AG04450 (cell line): ENCODE measurements at places on chromosomes 12 and 14. TPM values are rescaled to one million over a fixed set of nuclear protein-coding genes. Genes with fewer than 3 reads are reported as not detected.

- no peak for DNase-seq
These were observed 3.1 kb downstream of the SLC25A29 start for GRCh38 chr14:100303179-100303578.

DNA sequence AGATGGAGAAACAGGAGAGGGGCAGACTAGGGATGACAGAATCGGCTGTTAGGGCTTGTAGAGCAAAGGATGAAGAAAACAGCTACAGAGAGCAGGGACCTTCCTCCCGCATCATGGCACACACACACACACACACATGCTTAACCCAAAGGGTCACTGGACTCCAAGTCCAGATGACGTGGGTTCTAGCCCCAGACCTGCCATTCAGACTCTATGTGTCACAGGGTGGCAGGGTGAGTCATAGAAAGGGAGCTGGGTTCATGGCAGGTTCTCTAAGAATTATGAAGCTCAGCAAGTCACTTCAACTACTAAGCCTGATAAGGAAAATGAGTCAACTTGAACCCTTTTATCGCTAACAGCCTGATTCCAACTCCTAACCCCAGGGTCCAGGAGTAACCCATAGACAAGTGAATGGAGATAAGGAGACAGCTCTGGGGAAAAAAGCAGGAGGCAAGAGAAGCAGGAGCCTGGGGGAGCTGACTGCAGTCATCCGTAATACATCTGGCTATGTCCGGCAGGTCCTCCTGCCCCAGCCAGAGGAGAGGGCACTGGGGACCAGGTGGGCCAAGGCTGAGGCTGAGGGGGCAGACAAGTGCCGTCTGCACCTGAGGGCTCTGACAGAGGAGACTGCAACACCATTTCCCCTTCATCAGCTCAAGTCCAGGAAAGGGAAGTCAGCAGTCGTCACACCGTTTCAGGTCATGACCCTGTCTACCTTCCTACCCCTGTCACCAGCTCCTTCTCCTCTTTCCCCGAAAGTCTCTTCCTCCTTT is 3.6 kb upstream of the TNFRSF1A start:
- DNase-seq = peak; percentile 81

- no peak for DNase-seq
These were observed 203.6 kb downstream of the DPF3 start for GRCh38 chr14:72690324-72690723.

GRCh38 chr14:70638416-70638815 is 3.3 kb upstream of the TTC9 start:
- no peak for DNase-seq

- DNase-seq = no peak
These were observed 124.3 kb downstream of the PPHLN1 start for GRCh38 chr12:42450248-42450647.

DNA sequence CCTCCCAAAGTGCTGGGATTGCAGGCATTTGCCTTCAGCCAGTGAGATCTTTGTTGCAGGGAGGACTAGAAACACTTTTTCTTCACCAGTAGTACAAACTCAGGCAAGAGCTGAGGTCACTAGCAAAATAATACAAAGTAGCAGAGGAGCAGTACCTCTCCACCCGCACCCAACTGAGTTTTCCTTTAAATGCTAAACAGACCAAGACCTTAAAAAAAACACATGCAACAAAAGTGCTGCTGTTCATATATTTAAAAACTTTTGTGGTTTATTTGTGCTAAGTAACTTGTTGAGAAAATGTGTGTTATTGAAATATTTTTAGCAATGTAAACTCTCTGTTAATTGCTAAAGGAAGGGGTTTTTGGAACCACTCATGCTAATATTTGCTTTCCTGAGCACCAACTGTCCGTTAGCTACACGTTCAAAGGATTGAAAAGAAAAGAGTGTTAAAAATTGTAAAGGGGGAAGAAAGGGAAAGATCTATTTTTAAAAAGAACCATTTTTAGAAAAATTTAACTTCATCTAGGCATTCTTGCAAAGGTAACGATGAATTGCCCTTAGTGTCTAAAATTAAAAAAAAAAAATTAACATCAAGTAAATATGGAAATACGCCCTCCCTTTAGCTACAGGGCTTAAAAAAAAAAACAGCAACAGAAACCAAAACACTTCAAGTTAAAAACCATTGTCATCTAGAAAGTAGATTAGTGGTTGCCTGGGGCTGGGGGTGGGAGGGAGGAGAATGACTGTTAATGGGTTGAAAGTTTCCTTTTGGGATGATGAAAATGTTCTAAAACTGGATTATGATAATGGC is 114.0 kb upstream of the KRAS start:
- DNase-seq = no peak

DNA sequence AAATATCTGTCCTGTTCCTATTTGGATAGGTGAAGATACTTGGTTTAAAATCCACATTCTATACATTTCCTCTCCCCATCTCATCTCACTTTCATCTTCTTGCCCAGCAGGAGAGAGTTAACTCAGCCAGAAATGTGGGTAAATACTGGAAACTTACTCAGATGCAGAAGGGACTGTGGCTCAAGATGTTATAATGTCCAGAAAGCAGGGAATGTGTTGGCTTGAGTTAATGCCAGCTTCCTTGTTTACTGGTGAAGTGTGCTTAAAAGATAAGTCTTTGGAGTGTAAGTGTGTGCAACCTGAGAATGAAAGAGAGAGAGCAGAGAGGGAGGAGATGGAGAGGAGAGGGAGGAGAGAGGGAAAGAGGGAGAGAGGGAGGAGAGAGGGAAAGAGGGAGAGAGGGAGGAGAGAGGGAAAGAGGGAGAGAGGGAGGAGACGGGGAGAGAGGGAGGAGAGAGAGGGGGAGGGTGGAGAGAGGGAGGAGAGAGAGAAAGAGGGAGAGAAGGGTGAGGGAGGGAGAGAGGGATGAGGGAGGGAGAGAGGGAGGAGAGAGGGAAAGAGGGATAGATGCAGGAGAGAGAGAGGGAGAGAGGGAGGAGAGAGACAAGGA is 22.0 kb upstream of the SNRPF start:
- DNase-seq = no peak

DNA sequence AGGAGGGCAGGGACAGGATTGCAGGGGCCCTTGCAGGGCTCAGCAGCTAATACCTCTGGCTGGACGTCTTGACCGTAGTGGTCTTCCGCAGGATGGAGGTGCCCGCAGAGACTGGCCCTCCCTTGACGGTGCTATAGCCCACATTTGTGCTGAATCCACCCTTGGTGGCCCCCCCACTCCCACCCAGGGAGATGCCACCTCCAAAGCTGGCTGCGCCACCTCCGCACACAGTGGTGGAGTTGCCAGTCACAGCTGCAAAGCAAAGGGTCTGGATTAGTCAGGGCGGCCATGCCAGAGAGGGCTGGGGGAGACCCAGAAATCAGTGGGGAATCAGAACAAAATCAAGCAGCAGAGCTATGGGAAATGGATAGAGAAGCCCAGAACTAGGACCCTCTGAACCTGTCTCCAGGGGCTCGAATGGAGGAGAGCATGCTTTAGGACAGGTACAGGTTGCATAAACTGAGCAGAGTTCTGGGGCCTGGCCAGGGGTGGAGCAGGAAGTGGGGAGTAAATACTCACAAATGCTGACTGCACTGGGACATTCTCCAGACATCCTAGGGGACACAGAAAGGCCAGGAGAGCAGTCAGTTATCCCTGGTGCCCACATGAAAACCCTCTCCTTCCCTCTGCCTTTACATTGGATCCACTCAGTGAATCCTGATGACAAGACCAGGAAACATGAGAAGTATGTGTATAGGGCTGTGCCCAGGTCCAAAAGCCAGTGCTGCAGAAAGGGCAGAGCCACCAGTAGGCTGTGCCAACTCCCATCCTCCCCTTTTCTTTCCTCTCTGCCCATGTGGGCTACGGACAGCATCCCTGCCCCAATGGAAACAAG is 8.1 kb upstream of the KRT4 start:
- DNase-seq = no peak

GRCh38 chr12:96361074-96361473 is 39.2 kb downstream of the CDK17 start:
- no peak for DNase-seq

GRCh38 chr12:6183689-6184428 is 16.3 kb upstream of the CD9 start:
- no peak for DNase-seq

DNA sequence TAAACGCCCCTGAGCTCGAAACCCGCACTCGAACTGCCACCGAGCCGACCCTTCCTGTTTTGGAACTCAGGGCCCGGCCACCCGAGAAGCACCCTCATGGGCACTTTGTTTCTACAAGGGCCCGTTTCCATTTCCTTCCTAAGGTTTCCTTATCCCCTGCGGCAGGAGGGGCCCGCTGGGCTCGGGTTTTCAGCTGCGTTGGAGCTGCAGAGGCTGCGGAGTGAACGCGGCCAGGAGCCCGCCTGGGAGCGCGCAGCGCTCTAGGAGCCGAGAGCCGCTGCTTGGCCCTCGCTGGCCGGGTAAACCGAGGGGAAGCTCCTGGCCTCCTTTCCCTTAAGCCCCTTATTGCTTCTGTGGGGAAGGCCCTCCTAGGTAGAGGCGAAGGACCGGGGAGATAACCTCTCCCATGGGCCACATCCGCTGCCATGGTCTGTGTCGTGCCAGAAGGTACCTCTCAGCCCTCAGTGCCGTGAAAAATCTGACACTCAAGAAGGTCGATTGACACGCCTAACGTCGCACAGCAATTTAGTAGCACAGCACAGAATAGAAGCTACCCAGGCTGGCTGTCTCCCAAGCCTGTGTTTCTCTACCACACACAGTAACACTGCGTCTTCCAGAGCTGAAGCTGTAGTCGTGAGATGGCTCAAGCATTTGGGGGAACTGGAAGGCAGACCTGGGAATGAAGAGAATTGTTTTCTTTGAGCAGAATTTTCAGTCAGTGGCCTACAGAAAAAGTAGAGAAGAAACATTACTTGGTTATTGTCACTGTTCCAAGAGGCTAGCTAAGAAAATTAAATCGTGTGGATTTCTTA is 12.9 kb upstream of the CALM1 start:
- no peak for DNase-seq

DNA sequence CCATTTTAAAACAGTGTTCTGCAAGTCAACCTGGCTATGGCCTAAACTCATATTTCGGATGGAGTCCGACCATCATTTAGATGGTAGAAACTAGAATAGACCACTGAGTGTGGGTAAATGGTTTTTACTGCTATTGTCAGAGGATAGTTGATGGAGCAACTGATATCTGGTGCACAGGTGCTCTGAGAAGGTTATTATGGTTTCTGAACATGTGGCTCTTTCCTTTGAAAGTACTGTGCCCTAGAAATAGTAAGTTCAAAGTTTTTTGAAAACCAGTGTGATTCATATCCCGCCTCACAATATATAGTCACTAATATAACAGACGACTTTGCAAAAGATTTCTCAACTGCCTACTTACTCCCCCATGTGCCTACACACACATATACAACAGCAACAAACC is 64.4 kb upstream of the BTG1 start:
- no peak for DNase-seq

GRCh38 chr12:14356147-14356546 is 9.3 kb upstream of the ATF7IP start:
- no peak for DNase-seq

DNA sequence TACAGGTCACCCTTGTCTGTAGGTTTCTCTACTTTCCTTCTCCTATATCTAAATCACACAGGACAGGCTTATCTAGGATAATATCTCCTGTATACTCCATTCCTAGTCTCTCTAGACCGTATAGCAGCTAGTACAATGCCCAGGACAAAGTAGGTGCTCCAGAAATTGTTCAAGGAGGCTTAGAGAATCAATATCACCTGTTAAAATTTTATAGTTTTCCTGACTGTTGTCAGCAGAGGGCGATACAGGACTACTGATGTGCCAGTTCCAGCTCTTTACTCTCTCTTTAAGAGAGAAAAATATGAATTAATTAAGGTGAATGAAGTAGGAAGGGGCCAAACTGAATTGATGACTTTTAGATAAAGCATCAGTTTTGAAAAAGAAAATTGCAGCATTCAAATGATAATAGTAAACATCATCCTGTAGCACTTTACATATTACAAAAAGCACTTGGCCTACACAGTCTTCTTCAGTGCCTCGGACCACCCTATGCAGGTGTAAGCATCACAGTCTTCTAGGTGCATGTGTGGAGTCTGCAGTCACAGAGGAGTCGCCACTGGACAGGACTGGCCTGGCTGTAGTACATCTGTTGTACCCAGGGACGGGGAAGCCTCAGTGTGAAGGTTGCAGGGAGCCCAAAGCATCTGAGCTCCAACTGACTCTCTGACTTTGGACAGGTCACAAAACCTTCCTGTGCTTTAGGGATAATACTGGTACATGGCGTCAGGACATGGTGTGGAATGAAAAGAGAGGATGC is 61.9 kb upstream of the MAX start:
- DNase-seq = no peak

GRCh38 chr12:70002097-70002911 is 177.3 kb downstream of the MYRFL start:
- DNase-seq = no peak

- DNase-seq = peak; percentile 8
These were observed 76.9 kb upstream of the REP15 start for GRCh38 chr12:27619308-27619707.

GRCh38 chr14:105591052-105591451 is 64.7 kb downstream of the TMEM121 start:
- DNase-seq = no peak

DNA sequence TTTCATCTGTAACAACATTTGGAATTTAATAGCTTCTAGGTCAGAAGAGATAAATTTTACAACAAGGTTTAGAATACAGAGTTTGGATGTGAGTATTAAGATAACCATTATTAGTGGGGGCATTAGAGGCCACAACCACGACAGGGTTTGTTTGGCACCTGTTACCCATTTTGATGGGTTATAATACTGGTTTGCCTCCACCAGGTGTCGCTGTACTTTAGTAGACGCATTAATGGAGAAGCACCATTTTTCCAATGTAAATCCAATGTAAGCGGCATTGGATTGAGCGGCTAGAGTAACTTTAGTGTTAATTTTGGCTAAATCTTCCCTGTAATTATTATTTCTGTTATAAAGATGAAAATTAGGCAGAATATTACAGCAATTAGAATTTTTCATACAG is 136.2 kb downstream of the SLCO1B3 start:
- DNase-seq = no peak

DNA sequence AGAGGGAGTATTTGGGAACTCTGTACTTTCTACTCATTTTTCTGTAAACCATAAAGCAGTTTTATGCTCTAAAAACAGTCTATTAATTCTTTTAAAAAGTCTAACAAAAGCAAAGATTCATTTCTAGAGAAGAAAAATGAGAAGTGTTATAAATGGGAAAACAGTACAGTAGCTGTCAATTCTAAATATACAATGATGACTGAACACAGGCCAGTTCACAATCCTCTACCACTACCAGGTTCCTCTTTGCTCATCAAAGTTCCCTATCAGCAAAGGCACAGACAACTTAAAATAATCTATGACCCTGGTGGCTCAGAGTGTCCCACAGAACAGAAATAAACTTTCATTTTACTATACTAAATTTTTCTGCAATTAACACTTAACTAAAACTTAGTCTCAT is 12.5 kb downstream of the NAA25 start:
- no peak for DNase-seq

GRCh38 chr14:20775901-20776300 is 5.2 kb upstream of the RNASE6 start:
- DNase-seq = no peak

- no peak for DNase-seq
These were observed 373.9 kb downstream of the ALG10 start for GRCh38 chr12:34396006-34396860.

Gene GPX2
- polyA plus RNA-seq = 1.3 TPM in 1 of 2 replicates, not detected in the other

Gene FAM181A
- polyA plus RNA-seq = not detected in 2 replicates

Gene OAS3
- polyA plus RNA-seq = 8.5 and 9.3 TPM in 2 replicates

Gene FAM186B
- 0.05 and 0.07 TPM in 2 replicates for polyA plus RNA-seq

Gene KRT5
- 0.31 TPM in 1 of 2 replicates, not detected in the other for polyA plus RNA-seq

Gene KRT75
- not detected in 2 replicates for polyA plus RNA-seq

Gene LIN7A
- 8.1 and 10.4 TPM in 2 replicates for polyA plus RNA-seq
